ENCODE measurements at places on chromosomes 7 and 10. TPM values are rescaled to one million over a fixed set of nuclear protein-coding genes. Genes with fewer than 3 reads are reported as not detected.

PRR15 gene
- total RNA-seq = 3.7 TPM

FFAR4 gene
- not detected for total RNA-seq

BMPER gene
- 39.5 TPM for total RNA-seq

LIPJ gene
- not detected for total RNA-seq

UNCX gene
- total RNA-seq = not detected

PLPP4 gene
- total RNA-seq = 15.0 TPM

WEE2 gene
- total RNA-seq = not detected

UCN3 gene
- not detected for total RNA-seq

SKIDA1 gene
- total RNA-seq = 0.58 TPM

MKX gene
- total RNA-seq = not detected

PRSS37 gene
- total RNA-seq = not detected

LDB3 gene
- total RNA-seq = not detected

TWIST1 gene
- total RNA-seq = 39.5 TPM

All from regular cardiac myocyte (primary cell).